ENCODE measurements at places on chromosomes 16 and 17.

- no peak for DNase-seq
Observed at GRCh38 chr16:85715169-85716021, 26.6 kb upstream of the GINS2 start.

DNA sequence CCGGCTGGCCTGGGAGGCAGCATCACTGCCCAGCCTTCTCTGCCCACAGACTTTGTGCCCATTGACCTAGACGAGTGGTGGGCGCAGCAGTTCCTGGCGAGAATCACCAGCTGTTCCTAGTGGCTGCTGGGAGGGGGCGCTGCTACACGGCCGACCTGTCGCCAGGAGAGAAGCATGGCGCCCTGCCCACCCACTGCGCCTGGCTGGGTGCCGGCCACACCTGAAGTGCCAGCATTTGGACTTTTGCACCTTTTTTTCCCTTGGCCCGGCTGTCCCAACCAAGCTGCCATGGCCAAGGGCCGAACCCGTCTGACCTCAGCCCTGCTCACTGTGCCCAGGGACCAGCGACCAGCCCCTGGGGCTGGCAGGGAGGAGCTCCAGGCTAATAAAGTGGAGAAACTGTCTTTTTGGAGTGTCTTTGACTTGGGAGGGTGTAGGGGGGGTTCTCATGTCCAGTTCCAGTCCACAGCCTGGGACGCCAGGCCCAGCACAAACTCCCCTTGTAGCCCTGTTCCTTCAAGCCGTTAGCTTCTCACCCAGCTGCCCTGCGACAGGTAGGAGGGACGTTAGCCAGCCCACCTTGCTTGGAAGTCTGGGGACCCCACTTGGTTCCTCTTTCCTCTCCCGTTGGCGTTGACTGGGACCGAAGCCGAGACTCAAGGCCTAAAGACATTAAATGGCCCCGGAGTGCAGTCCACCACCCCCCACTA, 939 bp upstream of the WDR90 start:
- DNase-seq: peak; percentile 62

GRCh38 chr16:50371936-50372595, 3.3 kb upstream of the BRD7 start:
- no peak for DNase-seq

DNA sequence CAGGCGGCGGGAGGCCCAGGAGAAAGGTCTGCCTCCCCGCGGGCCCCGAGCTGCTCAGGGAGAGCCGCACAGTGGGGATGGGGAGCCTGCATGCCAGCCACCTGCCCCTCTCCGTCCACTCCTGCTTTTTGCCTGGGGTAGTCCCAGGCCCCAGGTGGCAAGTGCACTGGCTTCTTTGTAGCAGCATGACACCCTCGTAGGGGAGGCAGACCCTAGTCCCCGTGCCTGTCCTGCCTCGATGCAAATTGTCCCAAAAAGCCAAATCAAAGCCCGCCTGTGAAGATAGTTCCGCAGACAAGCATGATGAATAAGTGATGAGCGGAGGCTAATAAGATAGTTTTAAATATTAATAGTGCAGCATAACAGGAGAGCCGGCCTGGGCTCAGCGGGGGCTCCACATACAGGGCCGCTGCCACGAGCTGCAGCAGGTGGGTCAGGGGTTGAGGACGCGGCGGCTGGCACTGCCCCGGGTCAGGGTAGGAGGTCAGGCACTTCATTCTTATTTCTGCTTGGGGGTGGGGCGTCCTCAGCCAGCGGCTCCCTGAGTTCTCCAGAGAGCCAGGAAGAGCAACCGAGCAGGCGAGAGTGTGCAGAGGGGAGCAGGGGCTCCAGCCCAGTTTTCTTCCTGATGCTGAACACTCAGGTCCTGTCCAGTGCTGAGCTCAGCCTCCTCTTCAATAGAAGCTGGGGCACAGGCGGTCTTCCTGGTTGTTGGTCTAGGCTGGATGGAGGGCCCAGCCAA, 26.8 kb downstream of the GINS2 start:
- no peak for DNase-seq

DNA sequence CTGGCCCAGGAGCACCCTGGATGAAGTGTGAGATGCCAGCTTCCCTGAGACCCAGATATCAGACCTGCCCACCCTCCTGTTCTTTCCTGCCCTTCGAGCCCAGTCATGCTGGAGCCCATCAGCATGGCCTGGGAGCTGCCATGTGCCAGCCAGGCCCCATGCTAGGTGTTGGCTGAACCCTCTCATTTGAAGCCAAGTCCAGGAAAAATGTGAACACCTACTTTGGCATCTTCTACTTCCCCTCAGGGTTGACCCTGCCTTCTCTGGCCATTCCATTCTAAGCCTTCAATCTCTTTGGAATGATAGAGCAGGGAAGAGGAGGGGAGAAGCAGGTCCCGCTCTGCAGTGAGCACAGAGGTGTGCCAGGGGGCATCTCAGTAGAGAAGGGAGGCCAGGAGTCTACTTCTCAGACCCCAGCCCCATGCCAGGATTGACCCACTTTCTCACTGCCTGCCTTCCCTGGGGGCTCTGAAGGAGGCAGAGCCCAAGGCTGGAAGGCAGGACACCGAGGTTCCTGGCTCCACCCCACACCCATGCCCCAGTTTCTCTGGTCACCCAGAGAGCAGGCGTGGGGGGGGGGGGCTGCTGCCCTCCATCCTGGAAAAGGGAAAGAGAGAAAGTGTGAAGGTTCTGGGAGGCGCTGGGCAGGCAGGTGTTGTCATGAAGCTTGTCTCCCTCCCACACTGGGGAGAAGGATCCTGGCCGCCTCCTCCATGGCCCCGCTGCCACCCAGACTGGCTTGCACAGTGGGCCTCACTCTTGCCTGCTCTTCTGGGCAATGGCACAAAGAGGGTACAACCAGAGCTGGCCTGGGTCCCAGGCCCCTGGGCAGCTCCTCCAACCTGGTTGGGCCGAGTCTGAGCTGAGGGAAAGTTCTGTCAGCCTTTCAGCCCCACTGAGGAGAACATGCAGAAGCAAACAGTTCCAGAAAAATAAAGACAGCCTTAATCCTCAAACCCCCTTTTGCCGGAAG, 9.3 kb downstream of the HDAC5 start:
- no peak for DNase-seq
